ENCODE measurements at places on chromosomes 6 and 20.

DNA sequence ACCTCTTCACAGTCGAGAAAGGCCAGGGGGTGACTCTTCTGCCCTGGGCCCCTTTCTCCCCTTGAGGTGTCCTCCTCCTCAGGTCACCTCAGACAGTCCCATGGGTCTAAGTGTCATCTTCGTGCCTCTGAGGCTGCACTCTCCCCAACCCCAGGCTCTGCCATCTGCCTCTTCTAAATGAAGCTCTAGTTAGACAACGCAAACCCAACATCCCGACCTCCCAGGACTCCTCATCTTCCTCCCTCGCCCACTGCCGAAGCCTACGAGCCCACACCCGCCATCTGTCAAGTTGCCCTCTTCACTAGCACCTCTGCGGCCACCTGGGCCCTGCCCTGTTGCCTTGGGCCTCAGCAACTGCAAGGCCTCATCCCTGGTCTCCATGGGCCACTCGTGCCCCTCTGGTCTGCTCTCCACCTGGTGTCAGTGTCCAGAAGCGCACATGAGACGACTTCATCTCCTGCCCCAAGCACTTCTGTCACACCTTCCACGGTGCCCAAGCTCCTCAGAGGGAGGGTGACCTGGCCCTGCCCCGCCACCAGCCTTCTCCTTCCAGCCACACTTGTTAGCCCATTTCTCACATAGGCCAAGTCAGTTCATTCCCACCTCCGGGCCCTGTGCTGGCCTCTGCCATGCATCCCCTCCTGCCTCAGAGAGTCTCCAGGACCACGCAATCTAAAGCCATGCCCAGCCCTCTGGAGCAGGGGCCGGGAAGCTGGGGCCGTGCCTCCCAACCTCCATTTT lies 53.8 kb downstream of the RRBP1 start:
- no peak for DNase-seq

GRCh38 chr6:106502559-106502958 lies 126.7 kb downstream of the RTN4IP1 start:
- no peak for DNase-seq

DNA sequence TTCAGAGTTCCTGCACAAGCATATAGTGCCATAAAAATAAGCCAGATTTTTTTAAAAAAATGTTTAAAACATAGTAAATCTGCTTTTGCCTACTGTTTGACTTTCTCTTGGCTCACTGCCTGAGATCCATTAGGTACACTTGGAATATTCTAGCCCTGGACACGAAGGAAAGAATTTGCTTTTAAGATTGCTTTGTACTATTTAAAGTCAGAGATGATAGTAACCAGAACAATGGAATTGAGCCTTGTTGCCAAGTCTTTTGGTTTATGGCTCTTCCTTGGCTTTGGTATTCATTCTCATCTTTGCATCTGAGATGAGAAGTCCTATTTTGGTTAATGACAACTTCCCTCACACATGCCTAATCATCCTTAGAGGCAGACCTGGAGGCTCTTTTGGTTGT lies 32.4 kb downstream of the CNR1 start:
- DNase-seq = no peak

GRCh38 chr6:52299653-52300052 lies 15.1 kb upstream of the MCM3 start:
- DNase-seq = no peak

- no peak for DNase-seq
Observed at GRCh38 chr20:36975099-36975818, 23.8 kb upstream of the SAMHD1 start.

- DNase-seq = no peak
Observed at GRCh38 chr6:84193114-84193708, 34.2 kb downstream of the CEP162 start.

GRCh38 chr20:32321390-32321789 lies 36.7 kb upstream of the ASXL1 start:
- DNase-seq = no peak

- no peak for DNase-seq
Observed at GRCh38 chr6:18962361-18962905, 575.3 kb downstream of the RNF144B start.

DNA sequence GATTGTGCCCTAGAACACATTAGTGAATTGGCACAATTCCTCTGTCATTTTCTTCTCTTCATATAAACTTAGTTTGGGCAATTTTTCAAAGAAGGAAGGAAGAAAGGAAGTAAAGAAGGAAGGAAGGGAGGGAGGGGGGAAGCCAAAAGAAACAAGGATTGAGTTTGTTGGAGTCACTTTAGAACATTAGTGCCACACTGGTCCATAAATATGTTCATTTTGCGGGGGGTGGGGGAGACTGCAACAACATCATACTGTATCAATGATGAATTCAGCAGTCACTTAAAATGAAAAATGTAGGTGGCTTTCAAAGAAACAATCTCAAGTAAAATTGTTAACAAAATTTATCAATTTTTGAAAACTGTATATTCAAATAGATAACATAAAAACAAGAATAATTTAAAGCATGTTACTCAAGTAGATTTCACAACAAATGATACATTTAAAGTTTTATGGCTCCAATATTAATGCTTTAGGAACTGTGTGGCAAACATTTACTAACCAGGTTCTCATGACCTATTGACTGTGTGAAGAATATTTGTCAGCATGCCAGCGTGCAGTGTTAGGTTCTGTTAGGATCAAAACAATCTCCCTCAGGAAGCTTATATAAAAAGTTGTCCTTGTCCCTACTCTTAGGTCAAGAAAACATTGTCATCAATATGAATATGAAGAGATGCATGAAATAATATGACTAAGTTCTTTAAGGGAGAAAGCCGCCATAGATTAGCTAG lies 208.1 kb upstream of the AGPAT4 start:
- DNase-seq = no peak

DNA sequence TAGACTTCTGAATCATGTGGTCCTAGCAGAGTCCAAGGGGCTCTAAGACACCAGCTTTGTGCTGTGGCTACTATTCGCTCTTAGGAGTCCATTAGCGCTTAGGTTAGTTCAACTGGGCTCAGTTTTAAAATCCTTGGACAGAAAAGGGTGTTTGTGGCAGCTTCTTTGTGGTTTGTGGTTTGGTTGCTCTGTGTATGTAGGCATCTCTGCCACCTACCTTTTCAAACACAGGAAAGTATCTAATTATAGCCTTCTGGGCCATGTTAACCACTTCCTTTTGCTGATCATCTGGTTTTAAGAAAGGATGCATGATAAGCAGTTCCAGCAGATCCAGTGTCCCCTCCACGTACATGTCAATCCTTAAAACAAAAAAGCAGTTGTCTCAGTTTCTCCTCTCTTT lies 10.8 kb downstream of the GSTA4 start:
- no peak for DNase-seq

DNA sequence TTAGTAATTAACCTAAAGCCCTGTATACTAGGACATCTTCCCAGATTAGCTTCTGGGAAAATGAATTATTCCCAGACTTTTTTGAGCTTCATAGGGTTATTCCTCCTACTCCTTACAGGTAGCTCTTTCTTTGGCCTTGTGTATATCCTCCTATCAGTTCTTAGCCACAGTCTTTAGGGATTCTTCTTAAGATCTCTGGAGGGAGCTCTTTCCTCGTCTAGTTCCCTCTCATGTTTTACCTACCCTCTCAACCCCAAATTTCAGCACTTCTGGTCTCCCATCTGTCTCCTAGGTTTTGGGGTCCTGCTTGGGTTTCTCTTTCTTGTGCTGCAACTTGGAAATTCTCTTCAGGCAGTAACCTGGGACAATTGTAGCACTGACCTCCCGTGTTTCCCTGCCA lies 46.4 kb upstream of the SLC35B3 start:
- DNase-seq = no peak

DNA sequence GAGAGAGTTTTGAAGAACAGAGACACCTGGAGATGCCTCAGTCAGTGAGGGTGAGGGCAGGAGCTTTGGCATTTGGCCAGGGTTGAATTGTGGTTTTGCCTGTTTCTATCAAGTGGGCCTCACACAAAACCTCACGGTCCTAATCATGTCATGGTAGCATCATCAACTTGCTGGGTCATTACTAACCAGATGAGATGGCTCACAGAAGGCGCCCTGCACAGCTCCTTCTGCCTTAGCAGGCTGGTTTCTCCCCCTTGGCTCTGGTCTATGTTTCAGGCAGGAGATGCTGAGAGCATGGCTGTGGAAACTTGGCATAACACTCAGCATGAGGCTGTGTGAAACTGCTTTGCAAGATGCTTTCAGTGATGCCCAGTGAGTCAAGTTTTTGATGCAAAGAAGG lies 99.3 kb downstream of the LRRC1 start:
- DNase-seq = peak; percentile 84

DNA sequence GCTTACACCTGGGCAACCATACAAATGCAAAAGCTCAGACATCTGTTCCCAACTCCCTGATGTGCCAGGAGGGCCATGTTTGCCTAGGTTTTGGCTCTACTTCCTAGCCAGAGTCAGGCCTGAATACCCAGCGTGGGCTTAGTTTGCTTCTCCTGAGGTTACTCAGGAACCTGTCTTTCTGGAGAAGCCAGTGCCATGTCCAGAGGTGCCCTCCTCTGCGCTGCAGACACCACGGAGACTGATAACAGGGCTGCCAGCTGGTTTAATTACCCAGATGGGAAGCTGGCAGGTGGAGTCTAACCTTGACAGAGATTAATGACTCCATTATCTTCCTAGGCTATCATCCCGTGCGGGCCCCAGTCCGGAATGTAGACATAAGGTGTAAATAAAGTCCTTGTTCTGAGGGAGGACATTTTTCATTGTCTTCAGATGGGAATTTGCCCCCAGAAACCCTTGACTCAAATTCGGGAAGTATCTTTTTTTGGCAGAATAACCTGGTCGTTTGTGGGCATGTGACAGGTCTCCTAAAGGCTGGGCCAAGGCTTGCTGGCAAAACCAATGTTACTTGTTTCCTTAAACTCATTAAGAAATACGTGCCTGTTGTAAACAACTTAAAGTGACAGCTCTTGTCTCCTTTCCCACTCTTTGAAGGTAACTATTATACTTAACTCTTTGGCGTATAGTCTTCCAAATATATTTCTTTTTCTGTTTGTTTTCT lies 29.2 kb upstream of the ZNFX1 start:
- DNase-seq = peak; percentile 90

DNA sequence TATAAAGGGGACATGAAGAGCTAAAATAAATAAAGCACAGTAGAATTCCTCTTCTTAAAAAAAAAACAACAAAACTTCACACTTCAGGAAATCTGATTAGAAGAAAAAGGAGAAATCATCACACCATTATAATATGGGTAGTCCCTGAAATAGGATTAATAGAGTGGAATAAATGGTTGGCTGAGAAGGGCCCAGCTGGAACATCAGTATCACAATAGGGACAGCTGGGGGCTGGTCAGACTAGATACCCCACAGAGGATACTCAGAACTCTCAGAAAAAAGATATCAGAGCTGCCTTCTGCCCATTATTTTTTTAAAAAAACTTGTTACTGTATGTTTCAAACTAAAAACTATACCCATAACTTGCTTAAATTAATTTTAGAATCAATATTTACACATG lies 75.2 kb downstream of the DST start:
- DNase-seq = no peak

GRCh38 chr20:4766631-4767030 lies 44.9 kb downstream of the PRND start:
- DNase-seq = no peak

DNA sequence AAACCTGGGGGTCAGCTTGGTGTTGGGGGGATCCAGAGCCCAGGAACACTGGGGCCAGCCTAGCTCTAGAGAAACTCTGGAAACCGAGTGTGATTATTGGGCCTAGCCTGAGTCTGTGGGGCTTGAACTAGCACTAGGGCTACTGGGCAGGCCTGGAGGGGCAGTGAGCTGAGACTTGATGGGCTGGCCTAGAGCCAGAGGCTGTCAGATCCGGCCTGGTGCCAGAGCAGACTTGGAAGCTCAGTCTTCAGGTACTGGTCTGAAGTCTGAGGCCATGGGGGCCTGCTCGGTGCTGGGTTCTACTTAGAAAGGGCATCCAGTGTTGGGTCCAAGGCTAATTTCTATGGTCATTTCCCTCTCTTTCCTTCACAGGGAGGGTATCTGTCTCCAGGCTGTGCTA lies 2.7 kb downstream of the DEFB112 start:
- peak; percentile 0 for DNase-seq

- DNase-seq = no peak
Observed at GRCh38 chr6:136586295-136586694, 36.1 kb upstream of the MAP7 start.

- no peak for DNase-seq
Observed at GRCh38 chr6:159679091-159680077, 13.7 kb downstream of the SOD2 start.

GRCh38 chr6:36297511-36297910 lies 27.7 kb downstream of the PNPLA1 start:
- no peak for DNase-seq

DNA sequence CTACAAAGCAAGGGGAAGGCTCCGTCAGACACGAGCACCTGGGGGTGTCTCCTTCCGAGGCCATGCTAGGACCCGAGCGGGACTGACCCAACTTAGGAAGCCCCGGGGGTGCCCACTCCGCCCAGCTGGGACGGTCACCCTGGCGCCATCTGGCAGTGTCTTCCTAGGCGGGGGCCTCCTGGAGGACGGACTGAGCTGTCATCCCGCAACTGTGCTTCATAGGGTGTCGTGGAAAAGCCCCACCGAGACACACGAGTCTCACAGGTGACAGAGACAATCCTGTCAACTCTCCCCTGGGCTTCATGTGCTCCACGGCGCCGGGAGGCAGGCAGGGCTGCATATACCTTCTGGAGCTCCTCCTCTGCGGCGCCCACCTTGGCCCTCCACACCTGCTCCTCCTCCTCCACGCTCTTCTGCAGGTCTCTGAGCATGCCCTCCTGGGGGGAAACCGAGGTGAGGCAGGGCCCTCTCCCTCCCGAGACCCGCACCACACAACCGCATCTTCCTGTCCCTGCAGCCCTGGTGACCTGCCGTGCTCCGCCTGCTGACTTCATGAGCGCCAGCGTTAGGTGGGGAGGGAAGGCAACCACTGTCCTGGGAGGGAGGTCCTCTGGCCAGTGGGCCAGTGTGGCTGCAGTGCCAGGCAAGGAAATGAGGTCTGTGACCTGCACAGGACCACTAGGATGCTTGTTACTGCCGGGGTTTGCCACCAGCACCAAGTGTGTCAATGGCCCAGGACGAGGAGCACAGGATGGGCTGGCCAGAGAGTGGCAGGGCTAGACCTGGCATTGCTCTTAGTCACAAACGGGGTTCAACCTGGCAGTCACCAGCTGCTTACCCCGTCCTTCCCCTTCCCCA lies 50.7 kb downstream of the DSTN start:
- no peak for DNase-seq

DNA sequence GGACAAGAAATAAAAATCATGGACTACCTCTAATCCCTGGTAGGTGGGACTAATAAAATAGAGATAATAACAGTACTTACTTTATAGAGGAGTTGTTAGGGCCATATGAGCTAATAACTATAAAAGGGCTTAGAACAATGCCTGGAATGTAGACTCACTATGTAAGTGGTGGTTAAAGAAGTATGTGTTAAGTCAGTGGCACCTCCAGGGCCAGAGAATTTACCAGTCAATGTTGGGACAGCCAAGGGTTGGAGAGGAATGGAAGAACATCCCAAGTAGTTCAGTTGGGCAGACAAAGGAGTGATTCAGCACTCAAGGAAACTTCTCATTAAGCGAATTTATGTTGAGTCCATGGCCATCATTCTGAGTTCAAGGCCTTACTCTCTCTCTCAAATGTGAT lies 116.8 kb downstream of the OTOR start:
- no peak for DNase-seq

GRCh38 chr6:160121558-160121957 lies at the start of gene SLC22A1:
TSS of gene SLC22A1 (plus strand) at chr6:160121815. CDS start at chr6:160121936, 121 bp downstream.
- DNase-seq = no peak

All from NCI-H1105 (cell line).